ENCODE measurements at places on chromosomes 6 and 20.

GRCh38 chr20:4234128-4234527 is 218.8 kb upstream of the RNF24 start:
- no peak overlapping the region for H3K4me3 ChIP-seq
- no peak overlapping the region for H3K27ac ChIP-seq
- no peaks in the 10 kb centered on the region for H3K36me3 ChIP-seq
- no peak for DNase-seq
- H3K27me3 ChIP-seq = no peaks in the 10 kb centered on the region
- no peaks in the 10 kb centered on the region for H3K4me1 ChIP-seq

DNA sequence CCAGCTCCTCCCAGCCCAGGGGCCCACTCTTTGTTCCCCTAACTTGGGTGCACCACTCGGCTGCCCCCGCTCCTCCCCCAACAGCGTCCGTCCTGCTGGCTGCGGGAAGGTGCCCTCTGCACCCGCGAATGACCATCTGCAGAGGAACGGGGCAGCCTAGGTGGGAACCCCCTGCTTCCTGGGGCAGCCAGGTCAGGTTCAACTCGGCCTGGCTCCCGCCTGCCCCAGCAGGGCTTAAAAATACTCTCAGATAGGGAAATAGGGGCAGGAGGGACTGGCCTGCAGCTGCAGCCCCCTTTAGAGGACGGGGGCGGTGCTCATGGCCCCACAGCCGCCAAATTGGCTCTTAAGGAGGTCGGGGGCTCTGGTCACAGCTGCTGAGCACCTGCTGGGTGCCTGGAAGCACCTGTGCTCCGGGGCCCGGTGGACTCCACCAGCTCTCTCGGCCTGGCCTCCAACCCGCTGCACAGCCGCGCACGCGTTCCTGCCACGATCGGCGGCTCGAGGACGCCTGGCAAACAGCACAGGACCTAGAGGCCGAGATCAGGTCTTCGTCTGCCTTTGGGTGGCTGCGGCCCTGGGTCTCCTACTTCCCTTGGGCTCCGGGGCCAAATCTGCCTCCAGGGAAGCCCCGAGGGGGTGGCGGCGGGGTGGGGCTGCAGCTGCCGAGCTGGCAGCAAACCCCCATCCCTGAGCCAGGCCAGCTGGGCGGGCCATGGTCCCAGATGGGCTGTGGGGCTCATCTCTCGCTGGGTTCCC is 700 bp upstream of the LAMA5 start:
- peak overlapping the region; percentile 78 for H3K27ac ChIP-seq

- H3K36me3 ChIP-seq = no peaks in the 10 kb centered on the region
- H3K27me3 ChIP-seq = no peaks in the 10 kb centered on the region
- H3K4me1 ChIP-seq = no peaks in the 10 kb centered on the region
- no peak overlapping the region for H3K27ac ChIP-seq
- DNase-seq = no peak
- H3K4me3 ChIP-seq = no peak overlapping the region
These were observed 74.2 kb downstream of the EZR start for GRCh38 chr6:158744986-158745430.

DNA sequence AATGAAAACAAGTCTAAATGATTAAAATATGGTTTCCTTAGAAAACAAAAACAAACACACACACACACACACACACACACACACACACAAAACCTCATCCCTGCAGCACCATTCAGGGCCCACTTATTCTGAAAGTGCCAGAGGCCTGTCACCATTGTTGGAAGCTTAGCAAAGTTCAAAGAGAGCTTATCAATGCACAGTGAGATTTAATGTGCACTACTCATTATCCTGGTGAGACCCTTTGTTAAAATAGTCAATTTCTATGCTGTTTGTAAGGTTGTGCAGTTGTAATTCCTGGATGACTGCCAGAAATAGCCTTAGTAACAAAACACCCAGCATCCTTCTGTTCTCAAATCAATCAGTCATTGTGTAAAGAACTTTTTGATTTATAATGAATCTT is 482.9 kb downstream of the GRIK2 start:
- DNase-seq = no peak
- H3K36me3 ChIP-seq = no peaks in the 10 kb centered on the region
- H3K27me3 ChIP-seq = no peaks in the 10 kb centered on the region
- H3K4me3 ChIP-seq = no peak overlapping the region
- no peak overlapping the region for H3K27ac ChIP-seq

DNA sequence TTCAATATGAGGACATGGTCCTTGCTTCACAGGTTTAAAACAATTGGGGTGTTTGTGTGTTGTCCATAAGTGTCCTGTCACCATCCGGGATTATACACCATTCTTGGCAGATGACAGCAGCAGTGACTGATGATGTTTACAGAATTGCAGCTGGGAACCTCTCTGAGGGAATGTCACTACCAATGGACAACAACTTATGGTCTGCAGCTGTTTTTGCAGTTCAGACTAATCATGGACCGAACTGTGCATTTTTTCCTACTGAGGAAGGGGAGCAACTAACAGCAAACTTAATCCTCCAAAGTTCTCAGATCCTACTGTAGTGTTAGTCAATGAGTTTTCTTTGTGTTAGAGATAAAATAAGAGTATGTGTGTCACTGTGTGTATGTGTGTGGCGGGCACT is 26.0 kb downstream of the FAM229B start:
- no peaks in the 10 kb centered on the region for H3K27me3 ChIP-seq
- H3K36me3 ChIP-seq = no peaks in the 10 kb centered on the region
- no peak overlapping the region for H3K4me3 ChIP-seq
- H3K27ac ChIP-seq = no peak overlapping the region
- no peaks in the 10 kb centered on the region for H3K4me1 ChIP-seq
- peak; percentile 50 for DNase-seq

DNA sequence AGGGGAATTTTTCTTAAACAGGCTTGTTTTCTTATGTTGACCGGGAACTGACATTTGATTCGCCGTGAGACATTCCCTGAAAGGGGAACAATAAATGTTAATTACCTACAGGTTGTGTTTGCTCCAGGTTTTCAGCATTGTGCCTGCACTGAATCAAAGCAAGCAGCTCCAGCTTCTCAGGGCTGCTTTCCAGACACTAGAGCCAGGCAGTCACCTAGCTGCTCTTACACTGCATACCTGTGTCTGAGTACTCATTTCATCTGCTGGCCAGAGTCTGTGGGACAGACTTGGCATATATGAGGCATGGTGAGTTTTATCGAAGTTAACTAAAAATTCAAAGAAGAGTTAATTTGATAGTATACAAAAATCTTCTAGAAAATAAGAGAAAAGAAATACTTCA is 951.8 kb upstream of the MAP3K7 start:
- no peaks in the 10 kb centered on the region for H3K4me1 ChIP-seq
- no peak for DNase-seq
- no peak overlapping the region for H3K27ac ChIP-seq
- H3K36me3 ChIP-seq = no peaks in the 10 kb centered on the region

GRCh38 chr20:26167499-26167898 is 470.8 kb upstream of the ZNF337 start:
- no peaks in the 10 kb centered on the region for H3K27me3 ChIP-seq
- H3K36me3 ChIP-seq = no peaks in the 10 kb centered on the region
- H3K4me3 ChIP-seq = no peak overlapping the region
- H3K27ac ChIP-seq = no peak overlapping the region
- DNase-seq = no peak

Data from kidney (tissue), 22 donors.